ENCODE measurements at places on chromosomes 12 and 14. TPM values are rescaled to one million over a fixed set of nuclear protein-coding genes. Genes with fewer than 3 reads are reported as not detected.
A peak's percentile ranks its signal among the peaks of the same experiment; 100 is the strongest.

GRCh38 chr12:843609-844008, 91.2 kb downstream of the WNK1 start:
- no peaks in the 10 kb centered on the region for H3K36me3 ChIP-seq
- no peak overlapping the region for H3K4me3 ChIP-seq
- H3K27ac ChIP-seq, result no peak overlapping the region
- H3K4me1 ChIP-seq, result peaks cover 15% of the 10 kb centered on the region
- DNase-seq, result no peak
- no peaks in the 10 kb centered on the region for H3K27me3 ChIP-seq

DNA sequence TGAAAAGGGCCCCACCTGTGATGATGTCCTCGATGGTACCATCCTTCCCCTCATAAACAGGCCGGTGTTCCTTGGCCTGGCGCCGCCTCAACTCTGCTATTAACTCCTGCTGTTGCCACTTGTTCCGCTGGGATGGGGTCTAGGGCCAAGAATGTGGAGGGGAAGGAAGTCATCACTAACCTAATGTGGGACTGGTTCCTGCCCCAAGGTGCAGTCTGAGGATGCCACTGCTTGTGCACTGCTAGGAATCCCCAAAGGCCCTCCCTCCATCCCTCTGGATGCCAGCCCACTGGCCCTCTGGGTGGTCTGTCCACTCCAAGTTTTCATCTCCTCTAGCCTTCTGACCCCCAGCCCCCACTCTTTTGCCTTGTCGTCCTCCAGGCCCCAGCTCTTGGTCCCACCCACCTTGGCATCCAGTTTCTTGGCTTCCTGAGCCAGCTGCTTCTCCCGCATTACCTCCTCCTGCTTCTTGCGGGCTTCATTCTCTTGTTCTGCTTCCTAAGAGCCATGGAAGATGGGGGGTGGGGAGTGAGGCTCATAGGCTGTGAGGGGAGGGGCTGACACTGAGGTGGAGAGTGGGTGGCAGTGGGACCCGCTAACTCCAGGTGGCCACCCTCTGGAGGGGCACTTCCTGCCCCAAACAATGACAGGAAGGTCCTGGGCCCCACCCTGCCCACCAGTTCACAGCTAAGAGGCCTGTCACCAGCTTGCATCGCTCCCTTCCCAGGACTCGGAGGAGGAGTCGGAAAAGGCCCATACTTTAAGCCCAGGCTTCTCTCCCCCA, 23.7 kb downstream of the PRPF40B start:
- peaks cover 29% of the 10 kb centered on the region for H3K4me1 ChIP-seq
- DNase-seq, result no peak
- H3K27me3 ChIP-seq, result no peaks in the 10 kb centered on the region
- no peaks in the 10 kb centered on the region for H3K36me3 ChIP-seq
- no peak overlapping the region for H3K27ac ChIP-seq

GRCh38 chr14:67335781-67336180, 23.8 kb downstream of the ATP6V1D start:
- peaks cover 8% of the 10 kb centered on the region for H3K36me3 ChIP-seq
- no peak overlapping the region for H3K27ac ChIP-seq
- DNase-seq, result no peak
- H3K4me1 ChIP-seq, result no peaks in the 10 kb centered on the region

GRCh38 chr14:101192661-101193000, 289.1 kb upstream of the RTL1 start:
- H3K4me3 ChIP-seq, result no peak overlapping the region
- no peaks in the 10 kb centered on the region for H3K36me3 ChIP-seq
- H3K4me1 ChIP-seq, result no peaks in the 10 kb centered on the region
- no peaks in the 10 kb centered on the region for H3K27me3 ChIP-seq

The NKX2-8 gene
- total RNA-seq, result 2.8 TPM

DNA sequence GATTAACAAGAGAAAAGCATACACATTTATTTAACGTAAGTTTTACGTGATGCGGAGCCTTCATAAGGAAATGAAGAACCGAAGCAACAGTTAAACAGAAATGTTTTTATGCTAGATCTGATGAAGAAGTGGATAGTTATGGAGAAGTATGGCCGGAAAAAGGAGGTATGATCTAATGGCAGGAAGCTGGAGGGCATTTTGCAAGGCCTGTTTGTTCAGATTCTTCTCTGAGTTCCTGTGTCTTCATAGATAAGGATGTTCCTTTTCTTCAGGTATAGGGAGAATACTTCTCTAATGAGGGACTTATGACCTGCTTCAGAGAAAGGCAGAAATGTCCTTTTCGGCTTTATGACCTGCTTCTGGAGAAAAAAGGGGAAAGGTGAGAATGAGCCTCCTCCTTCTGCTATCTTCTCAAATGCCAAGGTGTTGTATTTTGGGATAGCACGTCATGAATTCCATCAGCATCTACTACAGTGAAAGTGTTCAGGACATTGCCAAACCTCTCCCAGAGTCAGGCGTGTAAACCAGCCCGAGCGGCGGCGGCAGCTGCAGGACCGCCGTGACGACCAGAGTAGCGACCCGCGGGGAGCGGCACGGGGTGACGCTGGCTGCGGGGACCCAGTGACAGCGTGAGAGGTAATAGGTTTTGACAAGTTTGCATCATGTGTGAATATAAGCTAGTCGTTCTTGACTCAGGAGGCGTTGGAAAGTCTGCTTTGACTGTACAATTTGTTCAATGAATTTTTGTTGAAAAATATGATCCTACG, 33.7 kb upstream of the SGPP1 start:
- H3K4me3 ChIP-seq, result no peak overlapping the region
- no peaks in the 10 kb centered on the region for H3K4me1 ChIP-seq
- H3K27ac ChIP-seq, result no peak overlapping the region
- H3K27me3 ChIP-seq, result no peaks in the 10 kb centered on the region
- H3K36me3 ChIP-seq, result no peaks in the 10 kb centered on the region
- DNase-seq, result no peak

- no peaks in the 10 kb centered on the region for H3K27me3 ChIP-seq
- no peak for DNase-seq
- H3K27ac ChIP-seq, result no peak overlapping the region
- no peak overlapping the region for H3K4me3 ChIP-seq
These were observed 5.0 kb downstream of the STAT6 start for GRCh38 chr12:57106021-57106708.

The G2E3 gene
- total RNA-seq, result 4.1 TPM

DNA sequence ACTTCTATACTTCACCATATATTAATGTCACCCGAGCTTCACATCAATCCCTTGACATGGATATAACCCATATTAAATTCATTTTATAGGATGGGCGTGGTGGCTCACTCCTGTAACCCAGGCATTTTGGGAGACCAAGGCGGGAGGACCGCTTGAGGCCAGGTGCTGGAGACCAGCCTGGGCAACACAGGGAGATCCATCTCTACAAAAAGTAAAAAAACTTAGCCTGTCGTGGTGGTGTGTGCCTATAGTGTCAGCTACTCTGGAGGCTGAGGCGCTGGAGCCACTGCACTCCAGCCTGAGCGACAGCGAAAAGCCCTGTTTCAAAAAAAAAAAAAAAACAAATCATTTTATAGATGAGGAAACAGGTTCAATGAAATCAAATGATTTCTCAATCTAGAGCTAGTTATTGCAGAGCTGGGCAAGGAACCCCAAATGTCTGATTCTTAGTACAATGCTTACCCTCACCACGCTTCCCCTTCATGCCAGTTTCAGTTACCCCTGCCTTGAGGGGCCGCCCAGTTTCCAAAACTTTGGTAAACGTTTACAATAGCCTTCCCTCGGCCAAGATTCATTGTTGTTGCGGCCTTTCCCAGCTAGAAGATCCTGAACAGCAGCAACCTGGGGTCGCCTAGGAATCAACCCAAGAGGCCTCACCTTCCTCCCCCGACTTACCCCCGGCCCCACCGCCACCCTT, 751 bp downstream of the PSMB5 start:
- peak overlapping the region; percentile 95 for H3K27ac ChIP-seq
- H3K36me3 ChIP-seq, result peaks cover 13% of the 10 kb centered on the region
- H3K27me3 ChIP-seq, result no peaks in the 10 kb centered on the region
- peak overlapping the region; percentile 97 for H3K4me3 ChIP-seq

GRCh38 chr12:7127916-7128626, 618 bp downstream of the RBP5 start:
- no peaks in the 10 kb centered on the region for H3K36me3 ChIP-seq
- no peak for DNase-seq
- H3K27ac ChIP-seq, result peak overlapping the region; percentile 25
- H3K4me3 ChIP-seq, result no peak overlapping the region
- H3K4me1 ChIP-seq, result peaks cover 25% of the 10 kb centered on the region

DNA sequence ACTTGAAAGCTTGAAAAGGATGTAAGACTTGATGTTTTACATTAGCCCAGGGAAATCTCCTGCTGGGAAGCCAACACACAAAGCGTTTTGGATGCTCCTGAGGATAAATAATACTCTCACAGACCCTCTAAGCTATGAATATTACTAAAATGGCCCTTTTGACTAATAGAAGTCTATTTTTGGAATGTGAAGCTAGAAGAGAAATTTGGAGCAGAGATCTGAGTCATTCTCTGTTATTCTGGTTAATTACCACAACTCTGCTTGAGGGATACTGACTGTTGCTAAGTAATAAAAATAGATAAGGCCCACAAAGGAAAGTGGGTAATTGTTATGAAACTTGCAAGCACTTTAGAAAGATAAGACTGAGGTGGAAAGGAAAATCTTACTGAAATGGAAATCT, 346.2 kb upstream of the STXBP6 start:
- H3K4me1 ChIP-seq, result no peaks in the 10 kb centered on the region
- no peak overlapping the region for H3K4me3 ChIP-seq
- no peaks in the 10 kb centered on the region for H3K27me3 ChIP-seq
- no peaks in the 10 kb centered on the region for H3K36me3 ChIP-seq

- DNase-seq, result no peak
- H3K36me3 ChIP-seq, result no peaks in the 10 kb centered on the region
- peak overlapping the region; percentile 51 for H3K27ac ChIP-seq
These were observed 9.4 kb upstream of the NT5DC3 start for GRCh38 chr12:103850429-103850828.

DNA sequence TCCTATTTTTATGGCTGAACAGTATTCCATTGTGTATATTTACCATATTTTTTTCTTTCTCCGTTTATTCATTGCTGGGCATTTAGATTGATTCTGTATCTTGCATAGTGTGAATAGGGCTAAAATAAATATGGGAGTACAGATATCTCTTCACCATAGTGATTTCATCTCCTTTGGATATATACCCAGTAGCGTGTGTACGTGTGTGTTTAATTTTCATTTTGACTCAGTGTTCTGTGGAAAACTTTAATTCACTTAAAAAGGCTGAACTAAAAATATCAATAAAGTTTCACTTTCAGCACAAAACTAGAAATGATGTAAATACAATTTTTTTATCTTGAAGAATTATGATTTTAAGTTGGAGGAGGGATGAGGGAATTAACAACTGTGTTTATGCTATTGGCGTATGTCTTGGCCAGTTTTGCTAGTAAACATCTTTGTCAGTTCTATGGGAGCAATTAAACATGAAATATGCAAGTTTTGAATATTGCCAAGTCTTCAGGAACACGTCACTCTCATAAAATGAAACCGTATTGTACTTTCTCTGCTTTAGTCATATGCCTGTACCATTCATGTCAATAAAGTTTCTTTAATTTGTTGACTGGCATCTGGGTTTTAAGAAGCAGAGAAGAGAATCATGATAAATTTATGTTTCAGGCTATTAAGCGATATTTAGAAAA, 99.8 kb downstream of the PTGER2 start:
- H3K4me3 ChIP-seq, result no peak overlapping the region
- no peak for DNase-seq
- H3K27ac ChIP-seq, result no peak overlapping the region
- no peaks in the 10 kb centered on the region for H3K27me3 ChIP-seq
- H3K4me1 ChIP-seq, result no peaks in the 10 kb centered on the region
- H3K36me3 ChIP-seq, result no peaks in the 10 kb centered on the region

DNA sequence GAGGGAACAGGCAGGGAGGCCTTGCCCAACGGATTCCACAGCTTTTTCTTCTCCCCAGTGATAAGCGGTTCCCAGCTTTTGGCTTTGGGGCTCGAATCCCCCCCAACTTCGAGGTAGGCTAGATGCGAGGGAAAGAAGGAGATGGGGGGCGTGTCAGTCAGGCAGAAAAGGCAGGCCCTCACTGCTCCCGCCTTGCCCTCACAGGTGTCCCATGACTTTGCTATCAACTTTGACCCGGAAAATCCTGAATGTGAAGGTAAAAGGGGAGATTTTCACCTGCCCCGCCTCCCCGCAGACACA, 4.9 kb downstream of the CPNE6 start:
- no peaks in the 10 kb centered on the region for H3K36me3 ChIP-seq
- DNase-seq, result no peak
- no peak overlapping the region for H3K4me3 ChIP-seq
- H3K27ac ChIP-seq, result no peak overlapping the region
- H3K4me1 ChIP-seq, result peaks cover 16% of the 10 kb centered on the region
- H3K27me3 ChIP-seq, result no peaks in the 10 kb centered on the region

The LTBR gene
- 143 TPM for total RNA-seq

- H3K27ac ChIP-seq, result no peak overlapping the region
- H3K36me3 ChIP-seq, result no peaks in the 10 kb centered on the region
- no peak for DNase-seq
- H3K4me1 ChIP-seq, result no peaks in the 10 kb centered on the region
- no peak overlapping the region for H3K4me3 ChIP-seq
- H3K27me3 ChIP-seq, result no peaks in the 10 kb centered on the region
These were observed 12.9 kb upstream of the CORO1C start for GRCh38 chr12:108744021-108744897.

DNA sequence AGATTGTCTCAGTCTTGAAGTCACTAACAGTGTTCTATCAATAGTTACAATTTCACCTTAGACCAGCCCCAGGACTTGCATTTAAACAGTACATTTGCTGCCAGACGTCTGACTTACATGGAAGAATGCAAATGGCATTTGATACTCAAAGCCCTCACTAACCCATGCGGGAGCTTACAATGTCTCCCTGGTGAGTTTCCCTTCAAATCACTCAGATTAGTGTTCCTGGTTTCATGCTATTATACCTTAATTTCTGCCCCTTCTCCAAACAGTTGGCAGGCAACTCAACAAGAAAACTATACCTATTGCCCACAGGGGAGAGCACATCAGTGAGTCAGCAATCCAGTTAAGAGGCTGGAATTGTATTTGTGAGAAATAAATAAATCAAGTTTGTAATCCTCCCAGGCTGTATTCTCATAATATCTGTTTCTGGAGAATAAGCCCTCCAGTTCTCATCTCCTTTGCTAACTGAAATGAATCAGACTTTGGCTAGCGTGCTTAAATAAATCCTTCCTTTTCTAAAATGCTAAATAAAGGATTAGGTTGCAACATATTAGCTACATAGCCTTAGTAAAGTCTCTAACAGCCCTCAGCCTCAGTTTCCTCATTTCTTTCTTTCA, 23.7 kb downstream of the GSTZ1 start:
- H3K27me3 ChIP-seq, result no peaks in the 10 kb centered on the region
- H3K36me3 ChIP-seq, result peaks cover 52% of the 10 kb centered on the region
- no peak overlapping the region for H3K27ac ChIP-seq
- H3K4me1 ChIP-seq, result no peaks in the 10 kb centered on the region

The NFATC4 gene
- total RNA-seq, result 2.9 TPM

GRCh38 chr12:45379261-45379660, 163.4 kb downstream of the ANO6 start:
- H3K4me3 ChIP-seq, result no peak overlapping the region
- DNase-seq, result no peak
- H3K36me3 ChIP-seq, result peaks cover 3% of the 10 kb centered on the region
- H3K4me1 ChIP-seq, result no peaks in the 10 kb centered on the region
- no peaks in the 10 kb centered on the region for H3K27me3 ChIP-seq
- no peak overlapping the region for H3K27ac ChIP-seq

GRCh38 chr12:71871116-71871515, 31.6 kb downstream of the TBC1D15 start:
- no peaks in the 10 kb centered on the region for H3K4me1 ChIP-seq
- H3K4me3 ChIP-seq, result no peak overlapping the region
- no peaks in the 10 kb centered on the region for H3K27me3 ChIP-seq
- DNase-seq, result no peak
- H3K27ac ChIP-seq, result no peak overlapping the region
- H3K36me3 ChIP-seq, result no peaks in the 10 kb centered on the region

The HAL gene
- 0.21 TPM for total RNA-seq
